ENCODE measurements at places on chromosomes 1 and 21. TPM values are rescaled to one million over a fixed set of nuclear protein-coding genes. Genes with fewer than 3 reads are reported as not detected.
A peak's percentile ranks its signal among the peaks of the same experiment; 100 is the strongest.

The PPIAL4G gene
- not detected for total RNA-seq

The PPM1J gene
- total RNA-seq, result 13.2 TPM

The AMY1B gene
- total RNA-seq, result not detected

The AIRE gene
- total RNA-seq, result 0.17 TPM

The FMO1 gene
- total RNA-seq, result not detected

The GREM2 gene
- total RNA-seq, result not detected

The EPHA2 gene
- total RNA-seq, result 33.1 TPM

GRCh38 chr1:43199093-43199726 lies 27.1 kb downstream of the CFAP57 start:
- DNase-seq, result no peak
- H3K27ac ChIP-seq, result no peak overlapping the region
- H3K4me1 ChIP-seq, result no peaks in the 10 kb centered on the region
- H3K27me3 ChIP-seq, result no peaks in the 10 kb centered on the region

GRCh38 chr1:110707232-110707631 lies 32.5 kb upstream of the KCNA3 start:
- no peaks in the 10 kb centered on the region for H3K27me3 ChIP-seq
- no peak overlapping the region for H3K27ac ChIP-seq
- H3K4me1 ChIP-seq, result no peaks in the 10 kb centered on the region
- no peaks in the 10 kb centered on the region for H3K36me3 ChIP-seq

GRCh38 chr1:152014943-152015342 lies 21.3 kb upstream of the S100A10 start:
- DNase-seq, result no peak
- H3K36me3 ChIP-seq, result no peaks in the 10 kb centered on the region
- H3K4me3 ChIP-seq, result no peak overlapping the region

GRCh38 chr1:209215826-209216225 lies 367.7 kb upstream of the CAMK1G start:
- no peaks in the 10 kb centered on the region for H3K27me3 ChIP-seq
- DNase-seq, result no peak
- no peak overlapping the region for H3K27ac ChIP-seq
- no peak overlapping the region for H3K4me3 ChIP-seq
- 0 out of 3 replicates have a peak, but pooled peaks cover 3% of the 10 kb centered on the region for H3K36me3 ChIP-seq
- H3K4me1 ChIP-seq, result no peaks in the 10 kb centered on the region

DNA sequence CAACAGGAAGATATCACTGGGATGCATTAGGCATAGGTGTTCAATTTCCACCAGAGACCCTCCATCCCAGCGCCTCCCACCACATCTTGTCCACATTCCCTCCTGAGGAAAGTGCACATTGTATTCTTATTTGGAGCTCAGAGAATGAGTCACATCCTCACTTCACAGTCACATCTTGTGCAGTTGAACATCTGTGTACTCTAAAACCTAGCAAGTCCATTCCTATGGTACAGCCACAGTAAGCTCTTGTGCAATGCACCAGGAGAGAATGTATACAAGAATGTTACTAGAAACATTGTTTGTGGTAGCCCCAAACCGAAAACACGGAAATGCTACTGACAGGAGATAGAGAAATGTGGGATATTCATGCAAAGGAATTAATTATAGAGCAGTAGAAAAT lies 1.6 kb upstream of the KDF1 start:
- no peak for DNase-seq
- H3K36me3 ChIP-seq, result no peaks in the 10 kb centered on the region
- H3K27me3 ChIP-seq, result no peaks in the 10 kb centered on the region
- peaks cover 5% of the 10 kb centered on the region for H3K4me1 ChIP-seq
- H3K27ac ChIP-seq, result no peak overlapping the region
- H3K4me3 ChIP-seq, result no peak overlapping the region

- H3K36me3 ChIP-seq, result no peaks in the 10 kb centered on the region
- H3K4me1 ChIP-seq, result no peaks in the 10 kb centered on the region
- no peak for DNase-seq
- H3K4me3 ChIP-seq, result no peak overlapping the region
- H3K27ac ChIP-seq, result no peak overlapping the region
- no peaks in the 10 kb centered on the region for H3K27me3 ChIP-seq
Observed at GRCh38 chr1:59029411-59030167, 245.7 kb upstream of the JUN start.

DNA sequence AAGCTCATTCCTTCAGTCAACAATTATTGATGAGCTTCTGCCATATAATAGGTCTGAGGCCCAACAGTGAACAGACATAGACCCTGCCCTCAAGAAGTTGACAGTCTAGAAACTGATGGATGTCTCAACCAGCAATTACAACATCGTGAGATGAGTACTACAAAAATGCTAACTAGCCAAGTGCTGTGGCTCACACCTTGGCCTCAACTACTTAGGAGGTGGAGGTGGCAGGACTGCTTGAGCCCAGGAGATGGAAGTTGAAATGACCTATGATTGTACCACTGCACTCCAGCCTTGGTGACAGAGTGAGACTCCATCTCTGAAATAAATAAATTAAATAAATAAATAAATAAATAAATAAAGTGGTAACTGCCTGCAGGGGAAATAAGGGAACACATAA lies 11.7 kb upstream of the PTP4A2 start:
- H3K4me1 ChIP-seq, result peaks cover 4% of the 10 kb centered on the region
- DNase-seq, result no peak
- no peak overlapping the region for H3K27ac ChIP-seq
- no peaks in the 10 kb centered on the region for H3K27me3 ChIP-seq
- H3K36me3 ChIP-seq, result no peaks in the 10 kb centered on the region

GRCh38 chr1:181514298-181515290 lies 31.3 kb downstream of the CACNA1E start:
- DNase-seq, result no peak
- H3K27ac ChIP-seq, result no peak overlapping the region
- no peaks in the 10 kb centered on the region for H3K4me1 ChIP-seq
- H3K36me3 ChIP-seq, result no peaks in the 10 kb centered on the region
- no peaks in the 10 kb centered on the region for H3K27me3 ChIP-seq
- H3K4me3 ChIP-seq, result no peak overlapping the region

DNA sequence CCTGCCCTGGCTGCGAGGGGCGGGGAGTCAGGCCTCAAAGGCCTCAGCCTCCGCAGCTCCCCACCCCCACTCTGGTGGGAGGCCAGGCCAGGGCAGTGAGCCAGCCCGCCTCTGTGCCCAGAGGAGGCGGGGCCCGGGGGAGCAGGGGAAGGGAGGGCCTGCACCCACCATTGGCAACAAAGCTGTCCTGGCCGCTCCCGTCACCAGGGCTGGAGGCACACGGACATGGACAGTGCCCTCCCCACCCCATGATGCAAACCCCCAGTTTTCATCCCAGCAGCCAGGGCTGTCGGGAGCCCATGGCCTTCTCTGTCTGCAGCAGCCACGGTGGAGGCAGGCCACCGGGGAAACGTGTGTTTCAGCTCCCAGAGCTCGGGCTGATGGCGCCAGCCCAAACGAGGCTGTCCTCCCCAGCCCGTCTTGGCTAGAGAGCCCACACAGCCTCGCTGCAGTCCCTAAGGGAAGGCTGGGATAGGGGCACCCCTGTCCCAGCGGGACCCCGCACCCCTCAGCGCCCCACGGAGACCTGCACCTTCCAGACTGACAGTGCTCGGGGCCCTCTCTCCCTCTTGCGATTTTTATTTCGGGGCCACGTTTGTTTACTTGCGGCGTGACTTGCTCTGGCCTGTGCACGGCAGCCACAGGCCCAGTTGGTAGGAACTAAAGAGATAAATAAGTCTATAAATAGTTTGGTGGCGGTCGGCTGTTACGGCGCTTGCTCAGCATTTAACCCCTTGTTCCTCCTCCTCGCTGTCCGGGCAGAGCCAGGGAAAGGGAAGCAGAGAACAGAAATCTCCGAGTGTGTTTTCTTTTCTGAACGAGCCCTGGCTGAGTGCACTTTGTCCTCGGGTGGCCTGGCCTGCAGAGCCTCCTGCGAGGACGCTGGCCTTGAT lies 101.8 kb downstream of the PRDM16 start:
- no peaks in the 10 kb centered on the region for H3K4me1 ChIP-seq
- no peak overlapping the region for H3K4me3 ChIP-seq
- no peak overlapping the region for H3K27ac ChIP-seq
- H3K27me3 ChIP-seq, result no peaks in the 10 kb centered on the region
- H3K36me3 ChIP-seq, result no peaks in the 10 kb centered on the region

DNA sequence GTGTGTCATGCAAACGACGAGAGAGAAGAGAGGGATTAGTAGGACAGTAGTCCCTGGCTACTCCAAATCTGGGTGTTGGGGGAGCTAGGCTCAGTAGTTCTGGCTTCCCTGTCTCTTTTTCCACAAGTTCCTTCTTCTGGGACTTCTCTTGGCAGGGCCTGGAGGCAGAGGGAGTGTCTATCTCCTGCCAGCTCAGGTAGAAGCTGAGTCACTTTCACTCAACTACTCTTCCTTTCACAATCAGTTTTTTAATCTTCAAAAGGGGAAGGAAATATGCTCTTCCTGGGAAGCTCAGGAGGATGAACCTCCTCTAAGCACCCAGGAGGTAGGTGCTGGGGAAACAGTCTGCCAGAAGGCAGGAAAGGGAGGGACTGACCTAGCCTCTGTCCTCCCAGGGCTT lies 35.2 kb upstream of the MAGOH start:
- peaks cover 71% of the 10 kb centered on the region for H3K36me3 ChIP-seq
- no peaks in the 10 kb centered on the region for H3K4me1 ChIP-seq
- no peak overlapping the region for H3K27ac ChIP-seq
- no peaks in the 10 kb centered on the region for H3K27me3 ChIP-seq

GRCh38 chr1:248404024-248404423 lies 1.2 kb downstream of the OR2T1 start:
- H3K36me3 ChIP-seq, result peaks cover 2% of the 10 kb centered on the region
- no peaks in the 10 kb centered on the region for H3K27me3 ChIP-seq
- DNase-seq, result no peak

GRCh38 chr1:156914440-156914856 lies 6.0 kb upstream of the LRRC71 start:
- no peak overlapping the region for H3K27ac ChIP-seq
- no peak for DNase-seq
- H3K4me1 ChIP-seq, result no peaks in the 10 kb centered on the region

GRCh38 chr1:50929376-50929958 lies 30.6 kb downstream of the FAF1 start:
- no peaks in the 10 kb centered on the region for H3K36me3 ChIP-seq
- no peak overlapping the region for H3K27ac ChIP-seq
- H3K27me3 ChIP-seq, result no peaks in the 10 kb centered on the region

DNA sequence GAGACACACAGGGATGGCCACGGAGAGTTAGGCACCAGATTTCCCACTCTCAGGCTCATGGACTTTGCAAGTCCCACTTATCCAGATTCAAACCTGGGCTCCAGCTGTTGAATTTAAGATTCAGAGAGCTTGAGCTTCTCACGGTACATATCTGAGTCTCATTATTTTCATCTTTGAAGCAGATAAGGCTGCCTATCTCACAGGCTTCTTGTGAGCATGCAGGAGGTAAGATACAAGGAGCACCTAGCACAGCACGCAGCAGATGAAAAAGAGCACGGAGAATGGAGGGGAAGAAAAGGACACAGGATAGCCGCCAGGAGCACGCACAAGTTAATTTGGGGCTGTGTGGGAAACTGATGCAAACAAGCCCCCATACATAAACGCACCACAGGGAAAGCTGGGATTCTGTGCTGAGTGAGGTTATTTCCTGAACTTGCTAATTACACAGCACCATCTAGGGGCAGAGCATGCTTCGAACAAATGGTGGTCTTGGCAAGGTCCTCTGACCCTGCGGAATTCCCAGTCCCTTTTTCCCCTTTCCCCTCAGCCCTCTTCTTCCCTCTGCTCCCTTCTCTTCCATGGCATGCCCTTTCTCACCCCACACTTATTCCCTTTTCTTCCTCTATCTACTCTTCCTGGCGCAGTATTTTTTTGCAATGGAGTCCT lies 134.7 kb upstream of the VANGL1 start:
- H3K4me3 ChIP-seq, result no peak overlapping the region
- H3K27me3 ChIP-seq, result no peaks in the 10 kb centered on the region
- peak; percentile 58 for DNase-seq
- H3K27ac ChIP-seq, result no peak overlapping the region

DNA sequence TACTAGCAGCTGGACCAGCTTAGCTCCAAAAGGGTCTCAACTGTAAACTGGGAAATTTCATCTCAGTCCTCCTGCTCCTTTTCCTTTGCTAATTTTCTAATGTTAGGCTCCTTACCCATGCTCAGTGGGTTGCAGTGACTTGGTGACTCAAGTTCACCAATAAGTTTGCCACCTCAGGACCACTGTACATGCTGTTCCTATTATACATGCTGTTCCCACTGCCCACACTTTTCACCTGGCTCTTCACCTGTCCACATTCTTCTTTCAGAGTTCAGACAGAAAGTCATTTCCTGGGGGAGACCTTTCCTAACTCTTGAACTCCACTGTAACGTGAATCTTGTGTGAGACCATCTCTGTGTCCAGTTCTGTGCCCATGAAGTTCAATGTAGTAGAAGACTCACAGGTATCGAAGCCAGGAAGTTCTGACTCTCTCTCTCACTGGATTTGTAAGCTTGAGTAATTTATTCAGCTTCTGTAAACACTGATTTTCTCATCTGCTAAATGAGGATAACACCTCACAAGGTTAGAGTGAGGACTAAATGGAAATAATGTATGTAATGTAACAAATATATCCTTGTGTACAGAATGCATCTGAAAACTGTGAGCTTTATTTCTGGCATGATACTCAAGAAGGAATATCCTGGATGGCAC lies 17.9 kb downstream of the CD2 start:
- H3K36me3 ChIP-seq, result no peaks in the 10 kb centered on the region
- no peak overlapping the region for H3K4me3 ChIP-seq
- H3K27me3 ChIP-seq, result no peaks in the 10 kb centered on the region
- no peak for DNase-seq
- H3K27ac ChIP-seq, result no peak overlapping the region
- no peaks in the 10 kb centered on the region for H3K4me1 ChIP-seq

- no peak overlapping the region for H3K4me3 ChIP-seq
- no peak for DNase-seq
- H3K27me3 ChIP-seq, result no peaks in the 10 kb centered on the region
- H3K27ac ChIP-seq, result no peak overlapping the region
Observed at GRCh38 chr1:151501474-151501873, 9.7 kb upstream of the CGN start.

DNA sequence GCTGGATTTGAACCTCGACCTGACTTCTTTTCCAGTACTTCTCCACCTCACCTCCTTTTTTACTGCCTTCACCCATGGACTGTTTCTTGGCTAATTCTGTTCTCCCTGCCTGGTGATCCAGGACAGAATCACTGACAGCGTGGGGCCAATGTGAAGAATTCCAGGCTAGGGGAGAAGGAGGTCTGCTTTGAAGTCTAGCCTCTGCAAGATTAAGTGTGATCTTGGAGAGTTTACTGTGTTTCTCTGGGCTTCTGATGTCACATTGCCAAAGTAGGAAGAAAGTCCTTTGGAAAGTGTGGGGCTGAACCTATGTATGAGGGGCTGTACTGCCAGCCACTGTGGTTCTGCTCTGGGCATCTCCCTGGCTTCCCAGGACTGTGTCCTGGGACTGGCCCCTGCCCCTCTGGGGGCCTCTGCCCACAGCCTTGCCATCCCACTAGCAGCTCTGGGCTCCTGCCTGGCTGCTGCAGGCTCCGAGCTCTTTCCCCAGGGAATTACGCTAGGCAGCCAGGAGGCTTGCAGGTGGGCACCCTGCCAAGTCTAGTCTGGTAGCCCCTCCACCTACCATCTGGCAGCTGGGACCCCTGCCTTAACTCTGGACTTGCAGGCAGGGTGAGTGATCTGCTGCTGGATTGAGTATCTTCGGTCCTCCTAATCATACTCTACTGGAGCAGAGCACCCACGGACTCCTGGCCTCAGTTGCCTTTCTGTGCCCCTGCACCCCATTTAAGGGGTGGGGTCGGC lies 52.2 kb downstream of the YARS1 start:
- H3K4me1 ChIP-seq, result peaks cover 6% of the 10 kb centered on the region
- no peaks in the 10 kb centered on the region for H3K27me3 ChIP-seq
- H3K4me3 ChIP-seq, result peak overlapping the region; percentile 90
- no peak for DNase-seq
- peaks cover 36% of the 10 kb centered on the region for H3K36me3 ChIP-seq

- H3K4me3 ChIP-seq, result no peak overlapping the region
- H3K27ac ChIP-seq, result no peak overlapping the region
- H3K27me3 ChIP-seq, result no peaks in the 10 kb centered on the region
- DNase-seq, result no peak
Observed at GRCh38 chr1:206065547-206066145, 12.7 kb downstream of the RHEX start.
